ENCODE measurements at places on chromosomes 11 and 22.

DNA sequence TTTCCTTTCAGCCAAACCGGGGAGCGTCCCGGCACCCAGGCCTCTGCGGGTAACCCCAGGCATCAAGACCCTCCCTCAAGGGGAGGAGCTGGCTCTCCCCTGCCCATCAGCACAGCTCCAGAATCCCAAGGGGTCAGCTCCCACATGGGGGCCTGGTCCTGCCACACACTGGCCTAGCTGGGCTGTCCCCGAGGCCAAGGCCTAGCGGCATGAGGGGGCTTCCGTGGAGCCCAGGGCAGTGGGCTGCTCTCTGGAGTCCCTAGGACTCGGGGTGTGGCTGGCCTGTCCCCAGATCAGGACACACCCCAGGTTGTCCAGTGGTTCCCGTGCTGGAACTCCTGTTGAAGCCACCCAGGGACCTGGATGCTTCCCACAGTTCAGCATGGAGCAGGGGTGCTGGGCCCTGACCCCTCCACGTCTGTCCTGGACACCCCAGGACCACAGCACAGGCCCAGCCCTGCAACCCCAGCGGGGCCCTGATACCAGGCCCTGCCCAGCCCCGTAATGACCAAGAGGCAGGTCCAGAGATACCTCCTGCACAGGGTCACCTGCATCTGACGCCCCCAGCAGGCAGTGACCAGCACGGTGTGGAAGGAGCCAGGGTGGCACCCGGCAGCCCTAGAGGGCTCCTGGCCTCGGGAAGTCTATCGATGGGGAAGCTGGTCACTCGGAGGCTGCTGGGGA lies 5.5 kb downstream of the HRAS start:
- no peak for DNase-seq

GRCh38 chr22:29827091-29827490 lies 11.0 kb downstream of the ASCC2 start:
- DNase-seq, result no peak

- DNase-seq, result no peak
These were observed 17.1 kb upstream of the APLP2 start for GRCh38 chr11:130052567-130052966.

GRCh38 chr22:45657701-45658100 lies 13.9 kb upstream of the ATXN10 start:
- no peak for DNase-seq

Measured in stimulated activated CD8-positive, alpha-beta memory T cell treated with anti-CD3 and anti-CD28 coated beads, Interleukin-7, amount 100 ng/mL, for 1 hour (primary cell).